ENCODE measurements at places on chromosomes 1 and 21. TPM values are rescaled to one million over a fixed set of nuclear protein-coding genes. Genes with fewer than 3 reads are reported as not detected.

The MX2 gene
- 1.8 TPM for total RNA-seq

The USP48 gene
- 38.2 TPM for total RNA-seq

The GPR52 gene
- total RNA-seq: 0.50 TPM

The LEFTY2 gene
- total RNA-seq: not detected

The IFI16 gene
- 99.4 TPM for total RNA-seq

The FOXO6 gene
- not detected for total RNA-seq

The CORT gene
- total RNA-seq: not detected

The RORC gene
- total RNA-seq: 0.15 TPM

The ZNF695 gene
- 2.0 TPM for total RNA-seq

The FALEC gene
- not detected for total RNA-seq

The BMP8B gene
- not detected for total RNA-seq

The RHD gene
- not detected for total RNA-seq

The CA14 gene
- total RNA-seq: not detected

The ARHGEF11 gene
- 22.4 TPM for total RNA-seq

The ZBTB40 gene
- 10.8 TPM for total RNA-seq

The FCRL6 gene
- total RNA-seq: not detected

The EDARADD gene
- total RNA-seq: under 0.01 TPM

The CNR2 gene
- total RNA-seq: not detected

The FCRL3 gene
- not detected for total RNA-seq

The GUK1 gene
- 465 TPM for total RNA-seq

The FCRL1 gene
- not detected for total RNA-seq

The ADGRB2 gene
- 7.4 TPM for total RNA-seq

The SDE2 gene
- 15.5 TPM for total RNA-seq

The KLHL17 gene
- total RNA-seq: 8.0 TPM

The PRKAA2 gene
- total RNA-seq: 3.0 TPM

The EVI5 gene
- total RNA-seq: 30.3 TPM

The ASCL5 gene
- total RNA-seq: not detected

The SLC44A5 gene
- total RNA-seq: 0.15 TPM

Data from smooth muscle cell of trachea (primary cell).